ENCODE measurements at places on chromosomes 5 and 9.

GRCh38 chr9:15642369-15642962 lies 89.6 kb downstream of the CCDC171 start:
- DNase-seq = peak; percentile 60

- DNase-seq = peak; percentile 14
Measured at GRCh38 chr9:84711936-84712335, 42.4 kb downstream of the NTRK2 start.

DNA sequence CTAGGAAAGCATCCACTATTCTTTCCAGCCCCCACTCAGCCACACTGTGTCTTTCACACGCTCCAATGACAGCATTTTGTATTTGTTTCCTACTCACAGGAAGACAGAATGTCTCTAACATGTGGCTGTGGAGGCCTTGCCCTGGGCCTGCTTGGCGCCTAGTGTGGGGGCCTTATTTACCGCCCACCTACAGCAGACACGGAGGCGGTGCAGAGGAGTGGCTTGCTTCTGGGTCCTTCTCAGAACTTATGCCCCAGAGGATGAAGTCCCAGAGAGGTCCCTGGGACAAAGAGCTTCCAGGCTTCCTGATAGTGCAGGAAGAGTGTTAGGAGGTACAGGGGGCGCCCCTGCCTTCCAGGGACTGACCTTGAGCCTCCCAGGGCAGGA lies 8.5 kb upstream of the MRNIP start:
- no peak for DNase-seq

GRCh38 chr5:67316695-67317094 lies 120.1 kb upstream of the CD180 start:
- DNase-seq = no peak

- no peak for DNase-seq
Measured at GRCh38 chr9:78406146-78406545, 109.2 kb downstream of the PSAT1 start.

Measured in fibroblast of mammary gland (primary cell).